NCI-H446 treated with DMSO at 0.1 percent for 48 hours (cell line): ENCODE measurements at places on chromosomes 6 and 20.

DNA sequence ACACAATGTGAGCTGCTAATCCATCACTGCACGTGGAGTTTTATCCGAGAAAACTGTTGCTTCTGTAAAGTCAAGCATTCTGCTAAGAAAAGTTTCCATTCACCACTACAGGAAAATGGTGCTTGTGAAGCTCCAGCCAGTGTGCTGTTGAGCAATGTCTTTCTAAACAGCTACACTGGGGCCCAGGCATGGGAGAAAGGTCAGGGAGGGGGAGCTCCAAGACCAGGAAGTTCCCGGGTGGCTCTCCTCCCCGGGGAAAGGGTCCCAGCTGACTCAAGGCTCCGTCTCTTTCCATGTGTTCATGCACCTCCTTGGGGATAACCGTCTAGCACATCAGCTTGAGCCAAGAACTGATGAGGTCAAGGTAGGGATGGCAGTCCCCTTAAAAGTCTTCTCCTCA lies 20.5 kb downstream of the RPP40 start:
- no peak for DNase-seq

DNA sequence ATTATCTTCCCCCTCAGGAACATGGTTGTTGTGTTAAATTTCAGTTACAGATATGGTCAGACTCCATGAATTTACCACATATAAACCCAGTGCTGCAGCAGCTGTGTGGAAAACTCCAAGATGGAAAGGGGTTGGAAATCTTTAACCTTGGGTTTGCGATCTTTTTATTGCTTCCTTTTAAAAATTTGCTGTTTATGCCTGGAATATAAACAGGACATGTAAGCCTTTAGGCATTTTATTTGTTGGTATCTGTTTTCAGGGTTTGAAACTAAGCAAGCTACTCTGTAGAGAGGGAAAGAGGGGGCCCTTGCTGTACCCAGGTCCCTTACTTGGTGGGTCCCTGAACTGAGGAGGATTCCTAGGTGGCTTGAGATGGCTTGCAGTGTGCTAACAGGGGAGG lies 778 bp downstream of the PKIG start:
- no peak for DNase-seq

DNA sequence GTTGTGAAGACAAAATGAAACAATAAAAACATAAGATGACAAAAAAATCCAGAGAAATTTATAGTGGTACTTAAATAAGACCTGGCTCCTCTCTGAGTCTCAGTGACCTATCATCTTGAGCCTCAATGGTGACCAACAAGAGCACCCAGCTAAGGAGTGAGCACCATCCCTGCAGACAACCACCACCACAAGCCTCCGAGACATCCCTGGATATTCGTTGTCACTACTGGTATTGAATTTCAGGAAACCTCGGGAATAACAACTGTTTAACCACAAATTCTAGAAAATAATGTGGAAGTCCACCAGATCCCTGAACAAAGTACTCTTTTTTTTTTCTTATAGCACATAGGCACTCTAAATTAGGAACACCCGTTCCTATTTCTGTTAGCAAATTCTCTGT lies 32.2 kb upstream of the ADGRF5 start:
- no peak for DNase-seq

- no peak for DNase-seq
Measured at GRCh38 chr6:4892785-4893485, 110.9 kb downstream of the RPP40 start.

- no peak for DNase-seq
Measured at GRCh38 chr6:67009818-67010217, 1302.8 kb upstream of the EYS start.

- DNase-seq = peak; percentile 49
Measured at GRCh38 chr6:88211446-88211845, 45.3 kb upstream of the CNR1 start.

GRCh38 chr6:37314487-37315156 lies 39.2 kb upstream of the RNF8 start:
- peak; percentile 7 for DNase-seq

- DNase-seq = no peak
Measured at GRCh38 chr6:151822252-151823111, 15.0 kb downstream of the ESR1 start.

GRCh38 chr6:144500892-144501291 lies 215.8 kb downstream of the UTRN start:
- no peak for DNase-seq

DNA sequence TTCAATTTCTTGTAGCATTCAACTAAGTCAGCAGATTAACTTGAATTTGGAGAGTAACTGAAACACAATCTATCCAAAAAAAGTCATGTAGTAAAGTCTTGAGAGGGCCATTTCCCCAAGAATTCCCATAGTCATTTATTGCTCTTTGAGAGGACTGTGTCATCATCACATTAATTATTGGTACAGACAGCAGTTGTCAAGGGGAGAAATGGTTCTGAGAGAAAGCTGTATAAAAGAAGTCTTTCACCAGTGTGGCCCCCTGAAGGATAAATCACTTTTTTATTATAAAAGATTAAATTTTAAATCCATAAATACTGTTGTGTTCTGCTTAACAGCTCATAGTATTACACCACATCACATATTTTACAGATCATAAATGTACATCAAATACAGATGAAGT lies 111.5 kb downstream of the KHDRBS2 start:
- DNase-seq = no peak

DNA sequence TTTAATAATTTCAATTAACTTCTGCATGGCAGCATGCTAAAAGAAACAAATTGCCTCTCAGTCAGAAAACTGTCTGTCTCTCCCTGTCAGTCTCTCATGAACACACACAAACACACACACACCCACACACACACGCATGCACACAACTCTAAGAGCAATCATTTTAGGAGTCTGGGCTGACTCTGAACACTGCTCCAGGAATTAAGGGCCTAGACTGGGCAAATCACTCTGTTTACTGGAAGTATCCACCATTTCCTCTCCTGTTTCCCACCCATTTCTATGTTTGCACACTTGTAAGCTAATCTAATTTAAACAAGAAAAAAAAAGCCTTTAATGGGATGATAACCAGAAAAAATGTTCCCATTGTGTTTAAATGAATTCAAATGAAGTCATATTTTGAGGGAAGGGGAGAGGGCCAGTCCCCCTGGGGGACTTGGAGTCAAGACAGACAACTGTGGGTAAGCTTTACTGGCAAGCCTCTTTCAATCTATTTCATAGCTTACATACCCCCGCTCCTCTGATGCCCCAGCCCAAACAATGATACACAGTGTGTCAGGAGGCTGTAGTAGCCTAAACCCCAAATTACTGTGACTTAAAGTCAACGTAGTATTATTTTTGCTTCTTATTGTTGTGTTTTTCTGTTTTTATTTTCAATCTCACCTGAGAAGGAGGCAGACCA lies 447.8 kb upstream of the FLRT3 start:
- no peak for DNase-seq

- no peak for DNase-seq
Measured at GRCh38 chr6:128569732-128570679, 49.6 kb upstream of the PTPRK start.

DNA sequence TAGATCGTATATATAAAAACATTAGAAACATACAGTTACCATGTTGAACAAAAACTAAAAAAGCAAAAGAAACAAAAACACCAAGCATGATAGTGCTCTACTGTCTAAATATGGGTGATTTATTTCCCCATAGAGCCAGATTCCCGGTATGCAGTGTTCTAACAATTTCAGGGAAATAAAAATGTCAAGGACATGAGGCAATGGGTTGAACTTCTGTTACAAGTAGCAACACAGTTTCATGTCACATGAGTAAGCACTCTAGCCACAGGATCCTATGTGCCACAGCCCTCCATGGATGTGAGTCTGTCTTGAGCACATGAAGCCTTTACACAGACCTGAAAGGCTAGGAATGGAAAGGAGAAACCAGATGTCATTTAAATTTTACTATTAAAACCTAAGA lies 96.0 kb downstream of the MAP3K5 start:
- no peak for DNase-seq

DNA sequence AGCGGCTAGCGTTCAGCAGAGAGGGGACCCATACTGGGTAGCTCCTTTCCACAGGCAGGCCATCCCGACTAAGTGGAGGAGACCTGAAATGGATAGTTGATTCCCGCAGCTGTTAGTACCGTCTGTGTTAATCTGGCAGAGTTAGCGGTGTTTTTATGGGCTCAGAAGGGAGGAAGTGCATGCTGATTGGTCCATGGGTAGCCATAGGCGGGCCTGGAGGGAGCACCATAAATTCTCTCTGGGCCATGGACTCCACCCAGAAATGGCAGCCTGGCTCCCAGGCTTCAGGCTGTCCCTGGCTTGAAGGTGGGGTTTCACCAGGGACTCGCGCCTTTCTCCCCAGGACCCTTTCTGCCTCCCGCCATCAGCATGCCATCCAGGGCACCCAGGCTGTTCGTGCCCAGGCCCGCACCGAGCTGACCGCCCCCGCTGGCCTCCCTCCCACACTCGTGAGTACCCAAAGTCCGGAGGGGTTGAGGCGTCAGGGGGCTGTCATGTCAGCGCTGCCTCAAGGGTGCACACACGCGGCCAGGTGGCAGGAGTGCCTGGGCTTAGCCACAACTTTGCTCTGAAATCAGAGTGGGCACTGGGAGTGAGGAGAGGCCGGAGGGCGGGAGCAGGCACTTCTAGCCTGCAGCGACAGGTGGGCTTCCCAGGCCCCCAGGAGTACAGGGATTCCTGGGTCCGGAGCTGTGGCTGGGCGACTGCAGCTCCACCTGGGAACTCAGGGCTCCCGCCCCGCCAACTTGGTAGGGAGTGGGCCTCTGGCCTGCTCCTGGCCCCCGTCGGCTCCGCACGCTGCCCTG lies 694.3 kb upstream of the FLRT3 start:
- DNase-seq = no peak

DNA sequence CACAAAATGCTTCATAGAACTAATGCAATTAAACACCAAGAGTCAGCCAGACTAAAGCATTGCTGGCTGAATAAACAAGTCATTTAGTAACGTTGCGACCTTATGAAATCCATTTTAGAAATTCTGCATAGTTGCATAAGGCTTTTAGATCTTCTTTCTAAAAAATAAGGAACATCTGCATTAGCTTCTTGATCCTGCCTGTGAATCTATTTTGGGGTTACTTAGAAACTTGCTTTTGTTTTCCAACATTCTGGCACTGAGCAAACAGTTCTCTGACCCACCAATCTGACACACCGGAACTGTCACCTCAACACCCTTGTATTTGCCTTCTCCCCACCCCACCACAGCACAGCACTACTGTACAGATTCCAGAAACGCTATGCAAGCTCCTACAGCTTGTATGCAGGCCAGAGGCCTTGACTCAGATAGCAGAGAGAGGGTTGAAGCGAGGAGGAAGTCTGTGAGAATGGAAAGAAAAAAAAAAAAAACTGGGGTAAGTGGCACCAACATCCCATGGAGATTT lies 55.0 kb downstream of the KIF13A start:
- peak; percentile 57 for DNase-seq

- DNase-seq = peak; percentile 56
Measured at GRCh38 chr6:48068278-48069251, 42.4 kb downstream of the PTCHD4 start.

- no peak for DNase-seq
Measured at GRCh38 chr6:36858407-36858981, 16.1 kb downstream of the PPIL1 start.

DNA sequence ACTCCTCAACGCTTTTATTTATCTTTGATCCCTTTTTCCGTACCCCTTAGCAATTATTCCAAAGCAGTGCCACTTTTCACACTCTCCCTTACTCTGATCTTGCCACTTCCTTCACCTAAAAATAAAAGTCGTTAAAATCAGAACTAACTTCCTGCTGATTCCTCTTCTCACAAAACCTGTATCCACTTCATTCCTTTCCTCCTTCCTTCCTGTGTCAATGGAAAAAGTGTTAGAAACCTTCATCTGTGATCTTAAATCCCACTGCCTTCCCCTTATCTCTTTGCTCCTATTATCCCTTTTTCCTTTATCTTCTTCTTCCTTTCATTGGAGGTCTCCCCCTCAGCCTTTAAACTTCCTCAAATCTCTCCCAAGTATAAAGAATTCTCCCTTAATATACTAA lies 49.2 kb downstream of the GOPC start:
- no peak for DNase-seq

- DNase-seq = no peak
Measured at GRCh38 chr6:46217671-46218131, 46.9 kb upstream of the ENPP5 start.

DNA sequence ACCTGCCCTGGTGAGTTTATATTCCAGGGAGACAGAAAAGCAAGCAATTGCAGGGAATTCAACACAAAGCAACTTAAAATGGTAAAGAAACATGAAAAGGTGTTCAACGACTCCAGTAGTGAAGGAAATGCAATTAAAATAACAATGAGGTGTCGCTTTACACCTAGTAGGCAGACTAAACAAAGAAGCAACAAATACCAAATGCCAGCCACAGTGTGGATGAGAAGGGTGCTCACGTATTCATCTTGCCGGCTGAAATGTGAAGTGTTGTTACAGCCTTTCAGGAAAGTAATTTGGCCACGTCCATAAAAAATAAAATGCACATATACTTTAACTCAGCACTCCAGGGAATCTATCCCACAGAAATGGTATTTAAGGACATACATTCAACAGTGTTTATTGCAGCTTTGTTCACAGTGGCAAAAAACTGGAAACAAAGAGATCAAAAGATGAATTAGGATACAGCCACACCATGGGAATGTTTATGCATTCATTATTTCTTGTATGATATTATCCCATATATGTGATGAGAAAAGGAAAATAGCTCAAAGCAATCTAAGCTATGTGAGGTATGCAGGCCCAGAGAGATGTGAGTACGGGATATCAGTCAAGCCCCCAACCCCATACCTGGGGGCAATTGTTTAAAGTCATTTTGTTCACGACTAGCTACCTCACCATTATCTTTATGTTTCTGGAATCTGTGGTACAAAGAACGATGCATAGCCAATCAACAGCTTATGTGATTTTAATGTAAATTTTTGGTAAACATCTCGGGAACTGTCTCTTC lies 266.0 kb upstream of the SOX4 start:
- DNase-seq = no peak

- DNase-seq = peak; percentile 83
Measured at GRCh38 chr6:106692112-106692818, 62.9 kb downstream of the QRSL1 start.

DNA sequence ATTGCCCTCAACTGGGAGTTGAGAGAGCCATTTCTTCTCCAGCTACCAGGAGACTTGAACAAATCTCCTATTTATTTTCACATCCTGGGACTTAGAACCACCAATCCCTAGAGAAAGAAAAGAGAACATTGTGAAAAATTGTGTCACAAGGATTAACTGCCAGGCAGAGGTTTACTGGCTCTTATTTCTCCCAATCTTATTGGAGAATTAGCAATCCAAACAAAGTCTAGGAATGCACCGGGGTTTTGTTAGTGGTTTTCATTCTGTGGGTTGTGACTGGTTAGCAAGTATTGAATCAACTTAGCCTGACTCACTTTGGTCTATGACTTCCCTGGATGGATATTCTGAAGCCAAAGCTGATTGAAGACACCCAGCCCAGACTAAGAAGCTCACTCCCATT lies 21.2 kb upstream of the ENPP5 start:
- no peak for DNase-seq

DNA sequence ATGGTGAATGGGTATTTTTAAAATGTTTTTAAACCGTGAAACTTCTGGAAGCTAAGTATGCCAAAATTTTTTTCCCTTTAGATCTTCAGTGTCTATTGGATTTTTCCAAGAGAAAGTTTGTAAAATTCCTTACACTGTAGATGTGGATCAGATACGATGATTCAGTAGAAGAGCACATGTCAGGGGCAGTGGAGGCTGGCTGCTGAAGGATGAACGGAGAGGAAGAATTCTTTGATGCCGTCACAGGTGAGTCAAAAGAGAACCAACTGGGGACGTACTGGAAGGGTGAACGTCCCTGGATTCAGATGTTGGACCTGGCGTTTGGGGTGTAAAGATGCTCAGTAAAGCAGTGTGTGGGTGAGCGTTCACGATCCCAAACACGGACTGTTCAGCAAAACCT lies 17.7 kb downstream of the OSBPL2 start:
- DNase-seq = no peak
